ENCODE measurements at places on chromosomes 13 and 19.
A peak's percentile ranks its signal among the peaks of the same experiment; 100 is the strongest.

GRCh38 chr19:23415561-23416191 lies 20.4 kb upstream of the ZNF91 start:
- no peak for DNase-seq

DNA sequence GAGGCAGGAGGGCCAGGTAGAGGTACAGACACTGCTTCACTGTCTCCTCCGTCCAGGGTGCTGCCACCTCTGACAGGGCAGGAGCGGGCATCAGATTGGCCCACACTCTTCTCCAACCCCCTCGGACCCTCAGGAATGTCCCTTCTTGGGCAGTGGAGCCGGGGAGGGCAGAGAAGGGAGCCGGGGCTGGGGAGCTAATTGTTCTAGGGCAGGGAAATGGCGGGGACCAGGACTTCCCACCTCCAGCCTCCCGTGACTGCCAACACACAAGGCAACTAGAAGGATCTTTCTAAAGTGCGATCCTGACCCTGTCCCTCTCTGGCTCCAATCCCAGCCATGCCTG lies 10.1 kb upstream of the RSPH6A start:
- DNase-seq, result no peak

DNA sequence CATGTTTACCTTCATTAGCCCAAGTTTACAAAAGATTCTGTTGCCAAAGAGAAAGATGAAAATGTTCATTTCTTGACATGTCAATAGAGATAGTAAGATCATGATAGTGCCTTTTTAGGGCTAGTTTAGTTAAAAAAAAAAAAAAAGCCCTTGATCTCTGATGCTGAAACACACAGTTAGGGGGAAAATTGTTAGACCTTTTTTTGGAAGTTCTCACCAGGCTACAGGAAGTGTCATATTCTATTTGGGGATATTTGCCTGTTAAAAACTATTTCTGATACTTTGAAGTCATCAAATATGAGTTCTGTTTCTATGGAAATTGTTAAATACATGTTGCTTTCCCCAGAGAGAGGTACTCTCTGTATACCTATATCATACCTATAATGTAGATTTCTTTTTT lies 21.6 kb downstream of the SLAIN1 start:
- no peak for DNase-seq

- DNase-seq, result peak; percentile 77
Observed at GRCh38 chr19:38842439-38843174, 7.2 kb downstream of the HNRNPL start.

- no peak for DNase-seq
Observed at GRCh38 chr19:51187395-51188226, 37.3 kb upstream of the CD33 start.

- DNase-seq, result no peak
Observed at GRCh38 chr19:30373593-30373992, 1.4 kb downstream of the ZNF536 start.

DNA sequence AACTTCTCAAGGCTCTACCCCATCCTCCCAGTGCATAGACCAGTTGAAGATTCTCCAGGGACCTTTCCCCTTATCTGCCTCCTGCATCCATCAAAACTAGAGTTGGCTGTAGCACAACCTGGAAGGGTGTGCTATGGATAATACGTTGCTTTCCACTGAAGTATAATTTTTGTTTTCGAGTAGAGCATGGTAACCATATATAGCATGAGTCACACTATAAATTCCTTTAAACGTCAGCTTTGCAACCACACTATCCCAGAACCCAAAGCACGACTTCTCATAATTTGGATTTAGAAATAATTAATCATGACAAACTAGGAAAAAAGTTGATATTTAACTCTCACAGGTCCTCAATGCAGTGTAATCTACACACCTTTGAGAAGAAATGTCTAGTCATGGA lies 138.3 kb upstream of the NBEA start:
- DNase-seq, result no peak

GRCh38 chr19:52946322-52947310 lies 16.1 kb downstream of the ZNF816 start:
- no peak for DNase-seq

GRCh38 chr19:42208612-42209011 lies 8.9 kb downstream of the DEDD2 start:
- DNase-seq, result no peak

GRCh38 chr19:13209484-13210338 lies 59.5 kb downstream of the IER2 start:
- DNase-seq, result no peak

GRCh38 chr13:64551755-64552154 lies 2678.4 kb downstream of the PCDH9 start:
- DNase-seq, result no peak

DNA sequence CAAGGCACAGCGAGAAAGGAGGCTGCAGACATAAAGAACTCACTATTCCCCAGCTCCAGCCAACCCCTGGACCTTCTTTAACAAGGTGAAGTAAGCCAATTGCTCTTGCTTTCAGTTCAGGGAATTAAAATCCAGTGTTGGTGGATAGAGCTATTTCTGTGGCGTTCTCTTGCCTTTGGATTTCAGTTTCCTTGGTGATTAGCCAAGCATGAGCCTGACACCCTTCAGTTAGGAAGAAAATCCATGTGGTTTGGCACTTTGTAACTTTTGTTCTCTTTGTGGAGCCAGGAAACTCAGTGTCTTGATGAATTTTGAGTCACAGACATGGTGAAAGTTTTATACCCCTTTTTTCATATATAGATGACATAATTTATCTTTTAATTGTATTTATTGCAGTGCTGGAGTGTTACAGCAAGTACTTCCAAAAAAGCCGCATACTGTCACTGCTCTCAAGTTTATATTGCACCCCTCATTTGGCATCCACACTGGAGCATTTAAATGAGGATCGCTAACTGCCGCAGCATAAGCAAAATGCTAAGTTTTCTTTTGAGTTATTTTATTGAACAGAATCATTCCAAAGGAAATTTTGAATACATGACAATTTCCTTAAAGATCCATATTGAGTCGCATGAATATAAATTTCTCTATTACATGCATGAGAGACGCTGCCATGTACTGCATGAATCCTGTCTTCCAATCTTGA lies 406.8 kb downstream of the MYO16 start:
- no peak for DNase-seq

GRCh38 chr19:53866865-53867224 lies 838 bp upstream of the MYADM start:
- DNase-seq, result no peak

GRCh38 chr13:105599477-105600037 lies 935.9 kb downstream of the EFNB2 start:
- no peak for DNase-seq

DNA sequence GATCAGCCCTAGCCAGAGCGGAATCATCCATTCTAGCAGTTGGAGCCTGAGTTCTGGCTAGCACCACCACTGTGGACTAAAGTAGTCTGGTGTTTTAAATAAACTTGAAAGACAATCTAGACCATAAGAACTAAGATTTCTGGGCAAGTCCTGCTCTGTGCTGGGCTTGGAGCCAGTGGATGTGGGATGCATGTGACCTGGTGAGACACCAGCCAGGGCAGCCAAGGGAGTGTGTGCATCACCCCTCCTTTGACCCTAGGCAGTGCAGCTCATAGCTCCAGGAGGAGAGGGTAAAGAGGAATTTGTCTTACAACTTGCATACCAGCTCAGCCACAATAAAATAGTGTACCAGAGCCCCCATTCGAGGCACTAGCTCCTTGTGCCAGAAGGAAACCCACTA lies 21.0 kb downstream of the ITGBL1 start:
- no peak for DNase-seq

DNA sequence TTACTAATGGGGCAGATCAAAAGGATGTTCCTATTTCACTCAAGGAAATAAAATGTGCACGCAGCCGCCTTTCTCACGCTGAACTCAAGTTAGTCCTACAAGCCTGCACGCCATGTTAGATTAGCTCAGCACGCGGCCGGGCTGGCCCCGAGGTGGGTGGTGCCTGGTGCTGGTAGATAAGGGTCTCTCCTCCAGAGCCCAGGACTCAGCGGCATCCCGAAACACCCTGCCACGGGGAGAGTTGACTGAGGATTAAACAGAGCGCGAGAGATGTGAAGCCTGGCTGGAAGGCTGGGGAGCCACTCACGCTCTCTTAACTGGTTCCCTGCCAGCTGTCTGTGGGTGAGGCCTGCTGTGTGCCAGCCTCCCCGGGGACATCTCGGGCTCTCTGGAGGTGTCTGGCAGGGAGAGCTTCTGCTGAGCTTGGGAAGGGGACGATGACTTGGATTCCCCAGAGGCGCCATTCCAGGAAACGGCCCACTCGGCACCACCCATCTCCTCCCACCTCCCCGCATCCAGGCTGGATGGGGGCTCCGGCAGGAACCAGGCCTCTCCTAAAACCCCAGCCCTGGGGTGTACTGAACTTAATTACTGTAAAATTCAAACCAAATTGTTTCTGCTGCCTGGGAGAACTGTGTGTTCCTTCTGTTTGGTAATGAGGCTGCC lies 122.2 kb downstream of the KDM4B start:
- DNase-seq, result no peak

GRCh38 chr13:19759669-19760068 lies 23.1 kb downstream of the PSPC1 start:
- DNase-seq, result no peak

- DNase-seq, result no peak
Observed at GRCh38 chr19:17026706-17027534, at the start of gene CPAMD8. Gene CPAMD8, minus strand, starts transcription at chr19:17026810. Its CDS starts 168 bp downstream, at chr19:17026642.

DNA sequence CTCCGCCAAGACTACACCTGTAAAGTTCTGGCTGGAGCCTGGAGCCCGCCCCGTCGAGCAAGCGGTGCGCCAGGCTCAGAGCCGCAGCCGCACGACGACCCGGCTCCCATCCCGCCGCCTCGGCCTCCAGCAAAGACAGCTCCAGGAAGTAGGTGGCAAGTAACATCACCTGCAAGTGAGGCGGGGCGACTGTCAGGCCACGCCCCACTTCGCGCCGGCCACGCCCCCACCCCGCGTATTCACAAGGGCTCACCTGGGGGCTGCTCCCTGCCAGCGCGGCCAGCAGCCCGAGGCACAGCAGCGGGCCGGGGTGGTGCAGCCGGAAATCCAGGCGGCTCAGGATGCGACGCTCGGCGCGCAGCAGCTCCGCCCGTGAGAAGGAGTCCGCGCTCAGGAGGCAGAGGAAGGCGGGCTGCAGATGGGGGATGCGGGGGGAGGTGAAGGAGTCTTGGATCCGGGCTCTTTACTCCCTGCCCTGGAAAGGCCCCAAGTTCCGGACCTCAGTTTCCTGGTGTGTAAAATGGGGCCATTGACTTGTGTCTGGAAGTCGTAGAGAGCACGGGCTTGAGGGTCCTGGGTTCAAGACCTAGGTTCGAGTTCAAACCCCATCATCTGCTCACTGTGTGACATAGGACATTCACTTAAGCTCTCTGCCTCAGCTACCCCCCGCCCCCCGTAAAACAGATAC lies 3.2 kb downstream of the CCNP start:
- DNase-seq, result no peak

DNA sequence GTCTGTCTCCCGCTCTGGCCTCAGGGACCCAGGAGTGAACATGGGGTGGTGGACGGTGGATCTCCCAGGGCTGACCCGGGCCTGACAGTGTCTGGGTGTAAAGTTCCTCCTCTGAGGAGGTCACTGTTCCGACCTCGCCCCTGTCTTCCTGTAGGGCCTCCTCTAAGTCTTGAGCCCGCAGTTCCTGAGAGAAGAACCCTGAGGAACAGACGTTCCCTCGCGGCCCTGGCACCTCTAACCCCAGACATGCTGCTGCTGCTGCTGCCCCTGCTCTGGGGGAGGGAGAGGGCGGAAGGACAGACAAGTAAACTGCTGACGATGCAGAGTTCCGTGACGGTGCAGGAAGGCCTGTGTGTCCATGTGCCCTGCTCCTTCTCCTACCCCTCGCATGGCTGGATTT lies at the start of gene SIGLEC9:
SIGLEC9 (plus strand) TSS at position 178 of the 400 bp plus-strand sequence; CDS start at position 247, 69 bp downstream.
- DNase-seq, result no peak

- no peak for DNase-seq
Observed at GRCh38 chr19:45471111-45471930, 3.5 kb downstream of the FOSB start.

DNA sequence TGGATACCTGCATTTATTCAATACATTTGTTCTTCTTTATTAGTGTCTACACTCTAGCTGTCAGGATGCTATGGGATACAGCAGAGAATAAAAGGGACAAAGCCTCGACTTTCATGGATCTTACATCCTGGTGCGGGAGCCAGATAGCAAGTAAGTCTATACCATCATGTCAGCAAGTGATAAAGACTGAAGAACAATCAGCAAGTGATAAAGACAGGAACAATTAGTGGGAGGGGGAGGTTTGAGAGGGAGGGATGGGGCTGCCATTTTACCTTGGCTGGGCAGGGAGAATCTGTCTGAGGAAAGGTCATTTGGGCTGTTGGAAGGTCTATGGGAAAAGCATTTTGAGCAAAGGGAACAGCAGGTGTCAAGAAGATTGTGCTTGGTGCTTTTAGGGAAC lies 2.6 kb upstream of the UBE2S start:
- no peak for DNase-seq

DNA sequence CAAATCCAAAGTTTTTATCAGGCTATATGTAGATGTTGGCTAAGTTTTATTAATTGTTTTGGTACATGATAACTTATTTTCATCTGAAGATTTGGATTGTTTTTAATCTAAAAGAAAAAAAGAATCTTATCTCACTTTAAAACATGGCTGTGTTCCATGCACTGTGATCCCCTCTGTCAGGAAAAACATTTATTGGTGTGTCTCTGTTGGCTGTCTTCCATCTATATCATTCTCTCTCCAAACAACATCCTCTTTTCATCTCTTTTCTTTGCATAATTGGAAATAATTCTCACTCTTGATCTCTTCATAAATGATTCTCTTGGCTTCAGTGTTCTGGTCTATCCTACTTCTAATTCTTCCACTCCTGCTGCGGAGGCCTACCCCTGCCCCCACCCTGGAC lies 4.2 kb downstream of the NALCN start:
- DNase-seq, result no peak

GRCh38 chr19:483332-484072 lies 12.8 kb upstream of the MADCAM1 start:
- DNase-seq, result no peak

- DNase-seq, result no peak
Observed at GRCh38 chr13:84661718-84662117, 779.4 kb upstream of the SLITRK1 start.

DNA sequence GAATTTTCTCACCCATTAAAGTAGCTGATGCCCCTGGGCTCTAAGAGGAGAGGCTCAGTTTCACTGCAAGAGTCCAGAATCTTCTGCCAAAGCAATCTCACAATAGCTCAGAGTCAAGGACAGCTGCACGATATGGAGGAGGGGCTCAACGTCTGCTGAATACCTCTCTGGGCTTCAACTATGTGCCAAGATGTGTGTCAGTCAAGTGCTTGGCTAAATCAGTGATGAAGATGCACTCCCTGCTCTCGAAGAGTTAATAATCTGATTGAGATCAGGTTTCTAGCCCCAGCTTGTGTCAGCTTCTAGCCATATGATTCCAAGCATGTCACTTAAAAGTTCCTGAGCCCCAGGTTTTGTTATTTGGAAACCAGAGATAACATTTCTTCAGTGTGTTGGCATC lies 46.8 kb downstream of the KLF12 start:
- no peak for DNase-seq

DNA sequence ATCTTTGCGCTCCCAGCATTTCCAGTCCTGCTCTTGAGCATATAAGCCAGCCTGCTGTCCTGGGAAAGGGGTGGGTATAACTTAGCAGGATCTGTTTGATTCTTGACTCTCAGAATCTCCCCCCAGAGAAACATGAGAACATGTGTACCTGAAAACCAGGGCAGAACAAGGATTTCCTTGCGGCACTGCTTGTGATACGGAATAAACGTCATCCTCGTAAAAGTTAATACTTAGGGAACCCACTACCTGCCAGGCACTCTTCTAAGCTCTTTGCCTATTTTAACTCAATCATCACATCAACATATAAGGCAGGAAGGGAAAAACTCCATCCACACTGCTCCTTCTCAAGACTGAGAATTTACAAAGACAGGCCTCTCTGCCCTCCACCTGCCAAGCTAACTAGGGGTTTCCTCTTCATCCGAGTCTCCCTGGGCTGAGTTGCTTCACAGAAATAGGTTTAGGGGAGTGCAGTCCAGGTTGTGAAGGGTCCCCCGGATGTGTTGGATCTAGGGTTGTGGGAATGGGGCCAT lies 1.1 kb downstream of the ZNF653 start:
- DNase-seq, result no peak
